ENCODE measurements at places on chromosomes 16 and 17.

GRCh38 chr16:83187405-83187804, 560.6 kb downstream of the CDH13 start:
- no peak for DNase-seq

DNA sequence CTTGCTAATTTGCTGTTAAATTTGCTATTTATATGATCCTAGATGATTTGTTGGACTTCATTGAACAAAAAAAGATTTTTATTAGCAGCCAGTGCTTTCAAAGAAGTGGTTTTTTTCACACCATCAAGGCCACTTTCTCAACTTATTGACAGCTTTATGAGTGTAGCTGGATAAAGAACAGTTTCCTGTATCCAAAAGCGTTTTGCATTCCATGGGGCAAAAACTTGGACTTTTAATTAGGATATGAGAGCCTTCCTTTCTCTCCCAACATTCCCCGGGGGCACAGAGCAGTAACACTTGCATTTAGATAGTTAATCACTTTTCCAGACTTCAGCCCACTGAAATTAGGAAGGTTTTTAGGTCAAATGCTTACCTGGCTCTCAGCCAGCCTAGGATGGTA, 177.1 kb upstream of the ELAC2 start:
- no peak for DNase-seq

DNA sequence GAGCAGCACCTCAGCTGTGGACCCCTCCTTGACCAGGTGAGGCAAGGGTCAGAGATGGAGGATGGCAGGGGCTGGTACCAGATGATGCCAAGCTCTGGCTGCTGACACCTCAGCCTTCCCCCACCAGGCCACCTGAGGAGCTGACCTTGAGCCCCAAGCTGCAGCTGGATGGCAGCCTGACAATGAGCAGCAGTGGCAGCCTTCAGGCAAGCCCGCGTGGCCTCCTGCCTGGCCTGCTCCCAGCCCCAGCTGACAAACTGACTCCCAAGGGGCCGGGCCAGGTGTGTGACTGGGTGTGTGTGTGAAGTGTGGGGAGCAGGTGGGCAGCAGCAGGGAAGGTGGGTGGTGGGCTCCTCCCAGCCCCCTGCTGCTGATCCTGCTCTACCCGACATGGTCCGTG, 4.7 kb upstream of the NRN1L start:
- DNase-seq, result no peak

GRCh38 chr16:53770641-53771040, 66.7 kb downstream of the FTO start:
- no peak for DNase-seq

- DNase-seq, result no peak
Observed at GRCh38 chr17:73625991-73626673, 18.1 kb downstream of the SDK2 start.

DNA sequence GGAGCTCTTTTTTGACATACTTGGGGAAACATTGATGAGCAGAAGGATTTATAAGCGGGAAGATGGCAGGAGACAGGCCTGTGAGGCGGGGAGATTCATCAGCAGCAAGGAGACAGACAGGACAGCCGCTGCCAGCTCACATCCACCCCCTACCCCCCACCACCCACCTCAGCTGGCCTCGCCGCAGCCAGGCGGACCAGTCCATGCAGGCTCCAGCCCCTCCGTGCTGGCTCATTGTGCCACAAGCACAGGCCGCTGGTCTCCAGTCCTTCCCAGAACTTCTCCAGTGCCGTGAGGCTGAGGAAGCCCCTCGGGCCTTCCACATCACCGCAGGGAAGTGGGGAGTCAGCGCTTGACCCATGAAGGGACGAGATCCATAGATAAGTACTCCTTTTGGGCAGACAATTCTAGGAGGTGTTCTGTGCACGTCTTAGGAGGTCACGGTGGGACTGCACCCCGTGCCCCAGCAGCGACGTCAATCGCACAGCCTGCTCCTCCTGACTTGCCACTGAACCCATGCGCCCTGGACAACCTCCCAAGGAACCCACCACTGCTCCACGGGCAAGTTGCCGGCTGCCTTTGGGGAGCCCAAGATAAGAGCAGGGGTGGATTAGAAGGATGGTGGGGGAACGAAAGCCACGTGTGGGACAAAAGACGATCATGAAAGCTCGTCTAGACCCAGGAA, 323.6 kb downstream of the C16orf95 start:
- no peak for DNase-seq

DNA sequence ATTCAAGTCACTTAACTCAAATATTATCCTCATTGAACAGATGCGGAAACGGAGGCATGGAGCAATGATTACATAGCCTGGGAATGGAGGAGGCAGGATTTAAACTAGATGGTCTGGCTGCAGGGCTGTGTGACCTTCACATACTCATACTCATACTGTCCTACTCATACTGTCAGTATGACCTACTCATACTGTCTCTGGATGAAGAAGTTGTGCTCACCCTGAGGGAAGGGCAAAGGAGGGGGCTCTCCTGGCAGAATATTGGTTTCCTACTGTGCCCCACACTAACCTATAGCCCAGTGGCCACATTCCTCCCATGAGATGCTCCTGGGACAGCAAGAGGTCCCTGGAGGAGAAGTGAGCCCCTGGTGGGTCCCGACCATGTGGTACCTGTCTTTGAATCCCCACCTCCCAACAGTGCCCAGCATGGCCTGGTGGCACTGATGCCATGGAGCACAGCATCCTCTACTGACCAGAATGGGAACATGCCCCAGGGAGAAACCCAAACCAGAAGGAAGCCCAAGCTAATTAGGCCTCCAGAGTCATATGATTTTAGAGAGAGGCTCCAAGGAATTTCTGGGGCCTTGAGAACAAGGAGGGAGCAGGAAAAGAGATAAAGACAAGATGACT, 197.3 kb upstream of the SDK2 start:
- DNase-seq, result no peak

Measured in NCI-H1048 (cell line).